ENCODE measurements at places on chromosomes 5 and 9.

- DNase-seq, result no peak
Observed at GRCh38 chr5:141669520-141669919, 12.5 kb downstream of the ARAP3 start.

DNA sequence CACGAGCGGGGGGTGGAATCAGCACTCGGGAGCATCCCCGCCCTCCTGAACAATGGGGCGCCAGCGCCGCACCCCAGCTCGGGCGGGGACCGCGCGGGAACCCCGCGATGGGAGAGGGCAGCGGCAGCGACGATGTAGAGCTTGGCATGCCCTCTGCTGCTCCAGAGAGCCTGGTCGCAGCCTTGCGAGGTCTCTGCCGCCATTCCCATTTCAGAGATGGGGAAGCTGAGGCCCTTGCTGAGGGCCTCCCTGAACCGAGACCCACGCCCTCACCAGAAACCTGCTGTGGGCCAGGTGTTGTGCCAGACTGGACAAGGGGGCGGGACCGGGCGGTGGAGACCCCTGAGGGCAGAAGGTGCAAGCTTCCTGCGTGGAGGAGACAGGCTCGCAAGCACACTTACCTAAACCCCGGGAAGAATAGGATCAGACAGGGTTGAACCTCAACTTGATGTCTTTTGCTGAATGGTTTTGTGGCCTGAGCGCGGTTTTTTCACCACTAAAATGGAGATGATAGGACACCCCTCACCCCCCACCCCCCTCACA lies 647 bp upstream of the MEGF9 start:
- DNase-seq, result no peak

GRCh38 chr5:2112173-2113025 lies 229.7 kb upstream of the IRX4 start:
- no peak for DNase-seq

DNA sequence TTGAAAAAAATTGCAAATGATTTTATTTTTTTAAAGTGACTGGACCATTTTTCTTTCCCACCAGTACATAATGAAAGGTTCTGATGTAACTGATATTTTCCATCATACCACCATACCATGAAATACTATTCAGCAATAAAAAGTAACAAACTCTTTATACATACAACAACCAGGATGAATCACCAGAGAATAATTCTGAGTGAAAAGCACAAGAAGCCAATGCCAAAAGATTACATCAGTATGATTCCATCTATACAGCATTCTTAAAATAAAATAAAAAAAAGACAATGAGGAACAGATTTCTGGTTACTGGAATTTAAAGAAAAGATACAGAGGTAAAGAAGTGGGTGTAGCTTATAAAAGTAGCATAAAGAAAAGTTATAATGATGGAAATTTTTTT lies 423.7 kb upstream of the ST8SIA4 start:
- no peak for DNase-seq

DNA sequence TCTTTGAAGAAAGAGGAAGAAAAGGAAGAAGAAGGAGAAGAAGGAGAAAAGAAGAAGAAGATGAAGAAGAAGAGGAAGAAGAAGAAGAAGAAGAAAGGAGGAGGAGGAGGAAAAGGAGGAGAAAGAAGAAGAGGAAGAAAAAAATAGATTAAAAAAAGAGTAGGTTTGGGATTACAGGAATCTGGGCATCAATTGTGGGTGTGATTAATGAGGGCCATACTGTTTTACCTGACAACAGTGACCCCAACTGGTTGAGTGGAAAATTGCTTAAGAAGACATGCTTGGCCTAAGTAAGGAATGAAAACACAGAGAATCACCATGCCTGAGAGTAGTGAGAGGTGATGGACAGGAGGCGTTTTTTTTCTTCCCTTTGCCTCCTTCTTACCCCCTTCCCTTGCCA lies 114.6 kb downstream of the FAM170A start:
- no peak for DNase-seq

- no peak for DNase-seq
Observed at GRCh38 chr5:175452166-175452565, 8.2 kb upstream of the DRD1 start.

DNA sequence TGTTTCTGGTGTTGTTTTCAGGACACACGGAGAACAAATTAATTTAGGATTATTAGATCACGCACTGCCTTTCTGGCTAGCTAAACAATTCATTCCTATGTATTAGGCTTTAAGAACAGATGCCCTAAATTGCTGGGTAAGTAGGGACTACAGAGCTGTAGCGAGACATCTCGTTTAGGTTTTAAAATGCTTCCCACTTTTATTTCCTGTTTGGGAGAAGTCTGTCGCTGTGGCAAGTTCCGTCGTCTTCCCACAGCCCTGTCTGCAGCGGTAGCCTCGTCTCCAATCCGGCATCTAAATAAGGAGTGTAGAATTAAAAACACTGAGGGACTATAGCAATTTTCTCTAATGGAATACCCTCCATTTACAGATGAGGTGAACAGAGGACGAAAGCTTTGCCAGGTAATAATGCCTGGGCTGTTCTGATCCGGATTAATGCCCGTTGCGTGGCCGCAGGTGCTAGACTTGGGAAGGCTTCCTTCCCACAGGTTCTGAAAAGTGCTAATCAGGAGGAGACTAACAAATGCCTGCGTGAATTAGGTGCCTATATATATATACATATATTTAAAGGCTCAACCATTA lies 1.3 kb upstream of the TRIM36 start:
- DNase-seq, result no peak

DNA sequence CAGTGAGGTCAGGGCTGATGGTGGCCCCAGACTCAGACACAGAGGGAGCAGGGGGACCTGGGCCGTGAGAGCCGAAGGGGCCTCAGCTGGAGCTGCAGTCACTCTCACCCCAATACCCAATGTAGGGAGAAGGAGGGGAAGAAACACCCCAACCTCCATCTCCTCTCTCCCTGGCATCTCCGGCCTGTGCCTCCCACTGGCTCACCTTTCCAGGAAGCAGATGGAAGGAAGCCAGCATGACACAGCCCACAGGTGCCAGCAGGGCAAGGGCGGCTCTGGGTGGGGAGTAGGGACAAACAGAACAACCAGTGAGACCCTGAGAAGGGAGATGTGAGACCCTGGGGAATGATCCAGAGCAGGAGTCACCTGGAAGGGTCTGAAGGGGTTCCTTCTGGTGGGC lies 3.0 kb upstream of the CRB2 start:
- no peak for DNase-seq
